ENCODE measurements at places on chromosomes 1 and 21.
A peak's percentile ranks its signal among the peaks of the same experiment; 100 is the strongest.

- no peak for DNase-seq
Observed at GRCh38 chr1:31182352-31182751, 57.3 kb downstream of the NKAIN1 start.

DNA sequence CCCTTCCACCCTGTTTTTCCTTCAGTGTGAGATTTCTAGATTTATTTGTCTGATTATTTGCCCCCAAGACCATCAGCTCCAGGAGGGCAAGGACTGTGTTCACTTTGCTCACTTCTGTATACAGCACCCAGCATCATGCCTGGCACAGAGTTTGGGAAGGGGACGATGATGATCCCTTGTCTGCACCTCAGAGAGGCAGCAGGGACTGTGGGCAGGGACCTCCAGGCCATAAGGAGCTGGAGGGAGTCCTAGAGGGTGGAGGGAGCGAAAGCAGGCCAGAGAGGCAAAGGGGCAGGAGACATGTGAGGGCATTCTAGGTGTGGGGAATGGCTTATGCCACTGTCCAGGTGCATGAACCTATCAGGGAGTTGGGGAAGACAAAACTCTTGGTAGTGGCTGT, 32.8 kb downstream of the H3-3A start:
- DNase-seq: no peak

GRCh38 chr1:78370356-78370755, 120.4 kb upstream of the PTGFR start:
- DNase-seq: no peak

GRCh38 chr1:23291706-23292105, 52.4 kb downstream of the HNRNPR start:
- DNase-seq: no peak

GRCh38 chr1:230772457-230773395, 25.5 kb downstream of the CAPN9 start:
- DNase-seq: peak; percentile 94

GRCh38 chr1:175171036-175171913, 21.3 kb downstream of the KIAA0040 start:
- no peak for DNase-seq

- DNase-seq: no peak
Observed at GRCh38 chr1:217079584-217079983, 356.4 kb upstream of the ESRRG start.

DNA sequence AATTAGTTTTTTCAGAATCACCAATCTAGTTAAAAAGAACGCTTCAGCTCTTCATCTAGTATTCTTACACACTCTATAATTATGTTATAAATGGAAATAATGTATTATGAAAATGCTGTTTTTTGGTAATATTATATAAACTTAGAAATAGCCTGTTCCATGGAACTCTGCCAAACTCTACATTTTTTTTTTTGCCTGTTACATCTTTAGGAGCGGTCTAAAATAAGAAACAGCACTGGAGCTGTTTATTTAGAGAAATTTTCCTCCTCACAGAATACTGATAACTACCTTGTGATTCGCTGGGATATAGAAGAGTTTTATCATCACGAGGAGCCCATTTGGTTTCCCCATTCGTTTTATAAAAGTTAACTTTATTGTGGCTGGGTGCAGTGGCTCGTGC, 58.5 kb downstream of the PKN2 start:
- no peak for DNase-seq

- DNase-seq: no peak
Observed at GRCh38 chr1:160099716-160100375, 1.4 kb upstream of the IGSF8 start.

DNA sequence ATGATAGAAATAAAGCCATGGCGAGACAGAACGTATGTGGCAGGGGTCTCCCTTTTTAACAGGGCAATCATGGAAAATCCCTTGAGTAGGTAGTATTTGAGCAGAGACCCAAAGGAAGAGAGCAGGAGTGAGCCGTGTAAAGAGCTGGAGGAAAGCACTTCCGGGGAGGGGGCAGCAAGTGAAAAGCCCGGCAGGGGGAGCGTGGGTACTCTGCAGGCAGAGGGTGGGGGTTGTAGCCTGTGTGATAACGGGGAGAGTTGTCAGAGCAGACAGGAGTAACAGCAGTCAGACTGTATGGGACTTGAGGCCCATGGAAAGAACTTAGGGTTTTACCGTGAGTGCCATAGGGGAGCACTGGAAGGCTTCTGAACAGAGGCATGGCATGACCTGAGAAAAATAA, 51.1 kb upstream of the LDLRAP1 start:
- no peak for DNase-seq

DNA sequence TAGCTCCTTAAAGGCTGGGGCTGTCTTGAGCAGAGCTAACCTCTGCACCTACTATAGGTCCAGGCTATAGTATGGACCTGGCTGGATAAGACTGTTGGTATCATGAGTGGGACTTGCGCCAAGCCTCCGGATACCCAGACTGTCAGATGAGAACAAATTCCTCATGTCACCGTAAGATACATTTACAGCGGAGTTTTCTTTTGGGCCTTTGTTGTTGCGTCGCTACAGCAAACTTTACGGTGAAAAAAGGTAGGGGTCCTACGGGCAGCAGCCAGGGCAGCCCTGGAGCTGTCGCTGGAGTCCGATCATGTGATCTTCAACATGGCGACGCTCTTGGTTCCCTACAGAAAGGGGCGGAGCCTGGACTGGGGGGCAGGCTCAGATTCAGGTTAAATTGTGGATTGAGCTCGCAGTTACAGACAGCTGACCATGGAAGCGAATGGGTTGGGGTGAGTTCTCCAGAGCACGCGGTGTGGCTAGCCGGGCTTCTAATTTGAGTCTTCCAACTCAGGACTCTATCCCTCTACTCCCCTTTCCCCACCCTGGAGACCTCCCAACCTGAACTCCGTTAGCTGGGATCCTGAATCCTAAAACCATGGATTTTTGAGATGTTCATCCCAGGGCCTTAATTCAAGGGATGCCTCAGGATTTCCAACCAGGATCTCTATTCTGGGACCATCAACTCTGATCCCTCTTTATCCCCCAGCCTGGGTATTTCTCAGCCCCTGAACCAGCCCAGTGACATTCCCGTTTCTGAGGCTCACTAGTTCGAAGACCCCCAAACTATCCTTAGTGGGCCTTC, at the start of gene UROD:
Gene UROD, plus strand, starts transcription at position 418 of the 802 bp plus-strand sequence. Its CDS starts 12 bp downstream, at position 430.
- peak; percentile 97 for DNase-seq

- no peak for DNase-seq
Observed at GRCh38 chr1:153465811-153466636, 5.6 kb upstream of the S100A7 start.

DNA sequence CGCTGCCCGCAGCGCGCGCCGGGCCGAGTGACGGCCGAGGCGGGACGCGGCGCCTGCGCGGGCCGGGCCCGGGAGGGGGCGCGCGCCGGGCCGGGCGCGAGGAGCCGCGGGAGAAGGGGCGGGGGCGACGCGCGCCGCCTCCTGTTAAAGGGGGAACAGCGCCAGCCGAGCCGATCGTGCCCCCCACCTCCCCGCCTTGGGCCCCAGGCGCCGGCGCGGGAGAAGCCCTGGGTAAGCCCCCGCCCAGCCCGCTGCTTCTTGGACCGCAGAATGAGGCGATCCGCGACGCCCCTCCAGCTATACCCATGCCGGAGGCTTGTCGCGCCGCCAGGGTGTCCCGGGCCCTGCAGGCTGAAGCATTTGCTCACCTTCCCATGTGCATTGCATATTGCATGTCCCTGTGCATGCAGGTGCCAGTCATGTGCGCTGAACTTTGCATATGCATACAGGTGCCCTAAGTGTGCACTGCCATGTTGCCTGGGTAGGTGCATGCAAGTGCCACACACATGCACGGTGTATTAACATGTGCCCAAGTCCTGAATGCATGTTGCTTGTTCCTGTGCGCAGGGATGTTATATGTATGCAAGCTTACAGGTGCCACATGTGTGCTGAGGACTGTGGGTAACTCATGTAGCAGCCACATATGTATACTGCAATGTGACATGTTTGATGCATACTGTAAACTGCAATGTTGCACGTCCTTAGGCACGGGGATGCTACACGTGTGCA, at the start of gene ADGRB2:
Gene ADGRB2, minus strand, starts transcription at position 29 of the 729 bp plus-strand sequence. CDS start 7,119 bp downstream, outside the sequence.
- no peak for DNase-seq

- no peak for DNase-seq
Observed at GRCh38 chr1:176826265-176826664, 338.2 kb downstream of the ASTN1 start.

DNA sequence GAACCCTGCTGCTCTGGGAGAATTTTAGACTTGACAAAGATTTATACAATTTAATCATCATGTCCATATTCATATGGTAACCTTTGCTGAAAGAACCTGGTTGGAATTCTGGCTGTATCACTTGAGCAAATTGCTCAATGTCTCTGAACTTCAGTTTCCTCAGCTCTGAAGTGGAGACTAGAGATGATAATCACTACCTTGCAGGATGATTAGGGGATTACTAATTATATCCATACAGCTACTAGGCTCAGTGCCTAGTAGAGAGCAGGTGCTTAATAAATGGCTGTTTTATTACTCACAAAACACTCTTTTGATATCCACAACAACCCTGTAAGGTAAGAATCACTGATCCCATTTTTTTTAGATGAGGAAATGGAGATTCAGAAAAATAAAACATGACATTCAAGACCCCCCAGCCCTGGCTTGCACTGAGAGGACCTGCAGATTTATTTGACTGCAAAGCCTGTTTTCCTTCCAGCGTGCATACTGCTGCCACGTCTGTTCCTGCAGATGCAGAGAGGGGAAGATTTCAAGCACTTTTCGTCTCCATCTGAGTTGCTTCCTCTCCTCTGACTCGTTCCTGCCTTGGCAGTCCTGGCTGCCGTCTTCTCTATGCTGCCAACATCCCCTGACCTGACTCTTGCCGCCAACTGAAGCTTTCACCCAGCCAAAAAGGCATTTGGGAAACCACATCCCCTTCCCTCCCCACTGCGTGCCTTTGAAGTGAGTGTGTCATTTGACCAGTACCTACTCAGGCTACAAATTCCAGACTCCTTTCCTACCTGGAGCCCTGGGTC, 203.0 kb downstream of the PLPP3 start:
- DNase-seq: no peak

GRCh38 chr1:39722495-39722894, 16.2 kb upstream of the PPIE start:
- DNase-seq: no peak

GRCh38 chr1:228989676-228989991, 254.4 kb downstream of the RHOU start:
- DNase-seq: no peak

GRCh38 chr1:54027848-54028247, 9.9 kb upstream of the LDLRAD1 start:
- DNase-seq: no peak

- DNase-seq: no peak
Observed at GRCh38 chr1:54607821-54608565, 15.3 kb downstream of the FAM151A start.

DNA sequence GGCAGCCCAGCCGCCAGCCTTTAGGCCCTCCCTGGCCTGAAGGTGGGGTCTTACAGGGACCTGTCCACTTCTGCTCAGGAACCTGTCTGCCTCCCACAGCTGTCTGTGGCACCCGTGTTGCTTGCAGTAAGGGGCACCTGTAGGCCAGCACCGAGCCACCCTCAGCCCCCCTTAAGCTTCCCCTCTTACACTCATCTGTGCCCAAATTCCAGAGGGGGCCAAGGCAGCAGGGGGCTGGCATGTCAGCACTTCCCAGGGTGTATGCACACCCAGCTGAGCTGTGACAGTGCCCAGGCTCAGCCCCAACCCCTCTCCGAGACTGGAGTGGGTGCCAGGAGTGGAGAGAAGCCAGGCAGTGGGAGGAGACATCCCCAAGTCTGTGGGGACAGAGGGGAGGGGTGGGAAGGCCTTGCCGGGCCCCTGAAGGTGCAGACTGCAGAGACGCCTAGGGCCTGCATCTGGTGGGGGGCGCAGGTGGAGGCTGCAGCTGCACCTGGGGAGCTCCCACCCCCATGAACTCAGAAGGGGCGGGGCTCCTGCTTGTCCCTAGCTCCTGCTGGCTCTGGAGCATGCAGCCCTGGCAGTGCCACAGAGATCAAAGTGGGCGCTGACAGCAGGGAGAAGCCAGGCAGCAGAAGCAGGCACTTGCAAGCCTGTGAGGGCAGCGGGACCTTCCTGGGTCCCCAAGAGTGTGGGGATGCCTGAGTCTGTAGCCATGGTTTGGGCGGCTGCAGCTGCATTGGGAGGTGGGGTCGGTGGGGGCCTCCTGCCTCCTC, 5.4 kb upstream of the SLC2A7 start:
- no peak for DNase-seq

GRCh38 chr1:61004262-61005003, 77.9 kb upstream of the NFIA start:
- DNase-seq: no peak

DNA sequence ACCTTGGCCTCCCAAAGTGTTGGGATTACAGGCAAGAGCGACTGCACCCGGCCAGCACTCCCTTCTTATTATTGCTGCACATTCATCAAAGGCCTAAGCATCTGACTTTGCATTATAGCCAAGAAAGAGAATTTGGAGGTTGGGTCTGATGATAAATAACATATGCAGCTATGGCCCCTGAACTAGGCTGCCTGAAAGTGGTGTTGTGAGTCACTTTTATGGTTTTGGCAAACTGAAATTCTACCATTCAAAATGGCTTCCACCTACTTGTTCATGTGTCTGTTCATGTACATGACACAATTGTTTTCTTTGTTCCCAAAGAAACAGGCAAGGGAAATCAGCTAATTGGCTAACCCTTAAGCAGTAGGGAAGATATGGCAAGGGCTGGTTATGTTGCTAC, 25.0 kb upstream of the UAP1 start:
- no peak for DNase-seq

GRCh38 chr1:7684132-7684531, 87.0 kb upstream of the VAMP3 start:
- no peak for DNase-seq

- no peak for DNase-seq
Observed at GRCh38 chr21:45823100-45823681, 158.4 kb upstream of the COL6A1 start.

DNA sequence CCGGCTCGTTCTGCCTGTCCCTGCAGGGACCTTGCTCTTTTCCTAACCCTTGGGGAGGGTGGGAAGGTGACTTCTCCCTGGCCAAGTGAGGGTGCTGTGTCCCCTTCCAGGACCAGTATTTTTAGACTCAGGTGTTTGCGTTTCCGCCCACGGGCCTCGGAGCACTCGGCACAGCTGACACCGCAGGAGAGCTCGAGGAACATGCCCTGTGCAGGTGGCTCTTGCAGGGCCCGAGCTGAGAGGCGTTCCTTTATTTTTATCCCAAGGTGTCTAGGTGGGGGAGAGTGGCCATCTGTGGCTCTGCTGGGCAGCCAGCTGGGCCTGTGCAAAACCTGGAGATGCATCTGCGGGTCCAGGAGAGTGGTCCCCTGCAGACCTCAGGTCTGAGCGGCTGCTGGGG, 16.0 kb downstream of the PLCH2 start:
- DNase-seq: no peak

DNA sequence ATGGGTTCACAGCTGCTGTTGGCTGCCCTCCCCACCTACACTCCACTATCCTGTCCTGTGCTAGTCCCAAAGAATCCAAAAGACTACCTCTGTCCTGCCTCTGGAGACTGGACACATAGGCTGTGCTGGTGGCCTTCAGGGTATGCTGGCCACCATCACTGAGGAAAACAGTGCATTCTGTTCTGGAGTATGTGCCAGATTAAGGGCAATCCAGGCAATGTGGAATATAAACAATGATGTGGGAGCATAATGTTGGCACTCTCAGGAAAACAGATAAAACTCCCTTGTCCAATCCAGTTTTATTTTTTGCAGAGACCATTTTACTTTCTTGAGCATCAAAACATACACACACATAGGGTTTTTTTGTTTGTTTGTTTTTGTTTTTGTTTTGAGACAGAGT, 94.3 kb downstream of the GLUL start:
- no peak for DNase-seq
